ENCODE measurements at places on chromosomes 6 and 20. TPM values are rescaled to one million over a fixed set of nuclear protein-coding genes. Genes with fewer than 3 reads are reported as not detected.

GPR6 gene
- total RNA-seq: not detected

CDH4 gene
- total RNA-seq: 0.79 TPM

NHLRC1 gene
- 3.3 TPM for total RNA-seq

GMDS gene
- total RNA-seq: 12.6 TPM

NFYA gene
- 11.0 TPM for total RNA-seq

BAK1 gene
- total RNA-seq: 17.8 TPM
